ENCODE measurements at places on chromosomes 6 and 20. TPM values are rescaled to one million over a fixed set of nuclear protein-coding genes. Genes with fewer than 3 reads are reported as not detected.

CSE1L gene
- polyA plus RNA-seq = 65.6 TPM

DNA sequence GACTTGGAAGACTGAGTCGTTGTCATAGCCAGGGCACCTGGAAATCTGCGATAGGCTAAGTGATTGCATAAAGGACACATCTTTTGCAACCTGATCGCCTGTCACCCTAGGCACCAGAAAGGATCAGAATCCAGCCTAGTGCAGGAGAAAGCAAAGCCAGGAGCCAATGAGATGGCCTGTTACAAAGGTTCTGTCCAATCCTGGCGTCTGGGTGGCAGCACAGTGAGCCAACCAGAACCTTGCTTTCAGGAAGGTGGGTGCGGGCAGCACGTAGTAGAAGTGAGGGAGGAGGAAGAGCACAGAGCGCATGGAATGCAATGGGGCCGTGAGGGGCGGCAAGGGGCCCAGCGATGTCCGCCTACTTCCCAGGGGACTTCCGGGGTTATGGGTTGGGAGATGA lies 120.4 kb upstream of the GGTLC1 start:
- no peak for DNase-seq

DNA sequence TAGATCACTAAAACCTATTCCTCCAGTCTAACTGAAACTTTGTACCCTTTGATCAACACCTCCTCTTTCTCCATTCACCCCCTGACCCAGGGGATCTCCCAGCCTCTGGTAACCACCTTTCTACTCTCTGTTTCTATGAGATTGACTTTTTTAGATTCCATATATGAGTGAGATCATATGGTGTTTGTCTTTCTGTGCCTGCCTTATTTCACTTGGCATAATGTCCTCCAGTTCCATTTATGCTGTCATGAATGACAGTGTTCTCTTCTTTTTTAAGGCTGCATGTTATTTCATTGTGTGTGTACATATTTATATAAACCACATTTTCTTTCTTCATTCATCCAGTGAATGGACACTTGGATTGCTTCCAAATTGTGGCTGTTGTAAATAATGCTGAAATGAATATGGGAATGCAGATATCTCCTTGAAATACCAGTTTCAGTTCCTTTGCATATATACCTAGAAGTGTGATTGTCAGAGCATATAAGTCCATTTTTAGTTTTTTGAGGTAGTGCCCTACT lies 57.7 kb downstream of the DHX35 start:
- no peak for DNase-seq

DNA sequence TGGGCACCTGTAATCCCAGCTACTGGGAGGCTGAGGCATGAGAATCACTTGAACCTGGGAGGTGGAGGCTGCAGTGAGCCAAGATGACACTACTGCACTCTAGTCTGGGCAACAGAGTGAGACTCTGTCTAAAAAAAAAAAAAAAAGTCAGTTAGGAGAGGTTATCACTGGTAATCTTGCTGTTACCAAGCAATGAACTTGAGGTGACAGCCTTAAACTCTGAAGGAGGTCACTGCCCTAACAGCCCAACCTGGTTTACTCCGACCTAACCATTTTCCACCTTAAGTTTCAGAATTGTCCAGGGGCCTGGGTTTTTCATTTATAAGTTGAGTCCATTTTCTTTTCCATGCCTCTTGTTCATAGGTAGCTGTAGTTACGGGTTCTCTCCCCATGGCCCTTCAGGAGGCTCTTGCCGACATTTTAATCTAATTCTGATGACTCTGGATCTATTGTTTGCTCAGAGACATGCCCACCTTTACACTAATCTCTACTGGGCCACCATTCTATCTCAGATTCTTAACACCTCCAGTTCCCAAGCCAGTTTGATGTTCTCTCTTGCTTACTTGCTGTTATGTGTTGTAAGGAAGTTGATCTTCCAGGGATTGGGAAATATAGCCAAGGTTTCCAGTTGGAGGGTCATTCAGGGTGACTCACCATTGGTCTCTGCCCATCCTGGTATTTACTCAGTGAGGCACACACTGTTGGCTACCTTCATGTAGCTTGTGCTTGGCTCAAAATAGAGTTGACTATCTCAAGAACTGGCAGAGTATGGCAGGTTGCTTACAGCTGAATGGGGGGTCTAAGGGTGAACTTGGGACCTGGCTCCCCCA lies 29.1 kb downstream of the SHLD1 start:
- no peak for DNase-seq

FAXC gene
- polyA plus RNA-seq = 1.2 TPM

DNA sequence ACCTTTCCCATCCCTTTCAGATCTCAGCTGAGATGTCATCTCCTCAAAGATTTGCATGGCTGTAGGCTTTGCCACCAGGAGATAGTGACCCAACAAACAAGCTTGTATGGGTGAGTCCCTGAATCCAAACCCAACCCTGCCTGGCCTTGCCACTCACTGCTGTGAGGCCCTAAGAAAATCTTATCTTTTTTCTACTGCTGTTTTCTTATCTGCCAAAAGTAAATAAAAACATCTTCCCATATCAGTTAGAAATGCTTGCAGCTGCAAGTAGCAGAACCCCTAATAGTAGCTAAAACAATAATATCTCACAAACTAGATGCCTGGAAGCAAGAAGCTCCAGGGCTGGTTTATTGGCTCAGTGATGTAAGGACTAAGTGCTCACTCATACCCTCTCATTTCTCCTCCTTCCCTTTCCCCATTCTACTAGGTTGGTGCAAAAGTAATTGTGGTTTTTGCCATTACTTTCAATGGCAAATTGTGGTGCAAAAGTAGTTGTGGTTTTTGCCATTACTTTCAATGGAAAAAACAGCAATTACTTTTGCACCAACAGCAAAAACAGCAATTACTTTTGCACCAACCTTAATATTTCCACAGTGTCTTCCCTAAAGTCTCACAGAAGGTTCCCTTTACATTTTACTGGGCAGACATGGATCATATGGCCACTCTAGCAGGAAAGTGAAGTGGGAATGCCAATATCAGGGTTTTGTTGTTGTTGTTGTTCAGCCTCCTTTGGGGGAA lies 56.7 kb upstream of the PSMF1 start:
- no peak for DNase-seq

GRCh38 chr6:136921936-136922684 lies at the start of gene SLC35D3:
Gene SLC35D3 (plus strand): TSS chr6:136922301. CDS start chr6:136922429, 128 bp downstream.
- DNase-seq = no peak

DNA sequence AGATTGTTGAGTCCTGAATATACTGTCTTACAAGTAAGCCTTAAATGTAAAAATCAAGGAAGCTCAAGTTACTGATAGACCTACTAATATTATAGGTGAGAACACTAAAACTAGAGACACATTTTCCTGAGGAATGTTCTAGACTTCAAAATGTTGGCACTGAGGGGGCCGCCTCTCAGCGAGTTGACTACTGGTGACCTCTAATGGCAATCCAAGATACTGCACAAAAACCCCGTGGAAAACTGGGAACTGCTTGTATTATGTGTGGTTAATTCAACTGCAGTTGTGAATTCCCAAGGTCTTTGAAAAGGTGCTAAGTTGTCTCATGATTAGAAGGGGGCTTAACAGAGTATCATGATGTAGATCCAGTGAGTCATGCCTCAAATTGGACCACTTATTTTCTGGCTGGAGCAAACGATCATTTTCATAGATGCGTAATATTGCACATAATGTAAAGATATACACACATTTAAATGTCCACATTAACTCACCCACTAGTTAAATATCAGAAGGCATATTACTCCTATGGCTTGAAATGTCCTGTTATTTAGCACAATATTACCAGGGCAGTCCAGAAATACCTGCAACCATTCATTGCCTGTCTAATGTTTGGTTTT lies 336.2 kb downstream of the FOXA2 start:
- peak; percentile 25 for DNase-seq

POU5F1 gene
- polyA plus RNA-seq = 1.3 TPM

- no peak for DNase-seq
These were observed 1.0 kb downstream of the POU3F2 start for GRCh38 chr6:98835149-98836024.

DNA sequence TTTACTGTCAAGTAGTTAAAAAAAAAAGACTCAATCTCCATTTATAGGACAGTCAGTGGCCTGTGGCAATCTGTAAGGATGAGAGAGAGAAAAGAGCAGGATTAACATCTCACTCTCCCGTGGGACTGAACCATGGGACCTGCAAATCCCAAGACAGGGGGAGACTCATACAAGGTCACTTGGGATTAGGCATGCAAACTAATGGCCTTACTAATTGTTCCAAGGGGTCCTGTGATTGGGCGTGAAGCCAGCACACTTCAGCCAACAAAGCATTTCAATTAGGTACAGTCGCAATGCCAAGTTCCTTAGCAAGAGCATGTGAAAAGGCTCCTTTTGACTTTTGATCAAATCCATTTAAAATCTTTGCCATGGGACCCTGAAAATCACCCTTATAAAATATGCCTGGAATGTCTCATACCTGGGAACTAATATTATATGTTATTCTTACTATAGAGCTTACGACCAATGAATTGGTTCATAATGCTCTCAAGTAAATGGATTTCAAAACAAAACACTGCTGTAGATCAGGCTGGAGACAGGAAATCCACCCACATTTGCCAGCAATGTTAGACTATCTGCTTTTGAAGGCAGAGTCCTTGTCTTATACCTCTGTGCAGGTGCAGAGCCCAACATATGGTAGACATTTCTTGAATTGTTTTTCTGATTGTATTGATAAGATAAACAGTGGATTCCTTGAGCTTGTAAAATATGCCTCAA lies 412.5 kb downstream of the GJA1 start:
- no peak for DNase-seq

DNA sequence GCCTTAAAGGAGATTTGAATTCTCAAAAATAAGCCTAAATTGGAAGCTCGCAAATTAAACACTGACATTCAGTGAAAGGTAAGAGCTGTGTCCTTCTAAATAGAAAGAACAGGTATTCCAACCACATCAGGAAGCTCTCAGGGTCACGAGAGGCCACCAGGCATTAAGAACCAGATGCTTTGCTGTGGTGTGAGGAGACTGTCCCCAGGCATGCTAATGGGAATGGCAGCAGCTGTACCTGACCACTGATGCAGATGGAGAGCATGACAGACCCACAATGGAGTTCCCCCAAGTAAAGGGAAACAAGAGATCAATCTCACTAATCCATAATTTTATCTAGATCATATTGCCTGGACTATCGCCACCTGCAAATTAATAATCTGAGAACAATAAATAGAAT lies 658.9 kb upstream of the NOX3 start:
- DNase-seq = no peak

DNA sequence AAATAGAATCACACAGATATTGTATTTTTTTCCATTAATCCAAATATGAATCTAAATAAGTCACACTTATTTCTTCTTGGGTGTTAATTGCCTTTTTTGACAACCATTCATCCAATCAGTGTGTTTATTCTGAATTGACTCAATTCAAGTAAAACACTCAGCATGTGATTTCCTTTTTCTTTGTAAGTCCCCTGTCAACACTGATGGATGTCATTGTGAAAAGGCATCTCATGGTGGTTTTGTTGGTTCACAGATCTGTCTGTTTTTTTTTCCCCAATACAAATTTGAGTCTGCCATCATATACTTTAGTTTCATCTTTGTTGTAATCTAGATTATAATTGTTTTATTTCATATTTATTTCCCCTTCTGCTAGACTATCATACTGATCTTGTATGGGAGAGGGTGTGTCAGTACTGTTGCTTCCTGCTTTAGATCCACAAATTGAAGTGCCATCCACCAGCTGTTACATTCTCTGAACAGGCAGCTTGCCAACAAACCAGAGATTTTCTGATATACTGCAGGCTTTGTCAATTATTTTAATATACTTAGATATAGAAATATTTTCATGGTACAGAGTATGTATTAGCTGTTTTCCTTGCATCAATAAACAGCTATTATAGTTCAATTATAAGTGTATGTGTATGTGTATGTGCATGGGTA lies 64.2 kb upstream of the FLRT3 start:
- DNase-seq = no peak

SIGLEC1 gene
- polyA plus RNA-seq = 3.7 TPM

- DNase-seq = no peak
These were observed 52.2 kb upstream of the CD83 start for GRCh38 chr6:14065350-14065749.

GRCh38 chr6:167678102-167679101 lies 148.3 kb upstream of the AFDN start:
- DNase-seq = no peak

OR2J3 gene
- not detected for polyA plus RNA-seq

CCN2 gene
- 59.0 TPM for polyA plus RNA-seq

SLC22A3 gene
- not detected for polyA plus RNA-seq

DNA sequence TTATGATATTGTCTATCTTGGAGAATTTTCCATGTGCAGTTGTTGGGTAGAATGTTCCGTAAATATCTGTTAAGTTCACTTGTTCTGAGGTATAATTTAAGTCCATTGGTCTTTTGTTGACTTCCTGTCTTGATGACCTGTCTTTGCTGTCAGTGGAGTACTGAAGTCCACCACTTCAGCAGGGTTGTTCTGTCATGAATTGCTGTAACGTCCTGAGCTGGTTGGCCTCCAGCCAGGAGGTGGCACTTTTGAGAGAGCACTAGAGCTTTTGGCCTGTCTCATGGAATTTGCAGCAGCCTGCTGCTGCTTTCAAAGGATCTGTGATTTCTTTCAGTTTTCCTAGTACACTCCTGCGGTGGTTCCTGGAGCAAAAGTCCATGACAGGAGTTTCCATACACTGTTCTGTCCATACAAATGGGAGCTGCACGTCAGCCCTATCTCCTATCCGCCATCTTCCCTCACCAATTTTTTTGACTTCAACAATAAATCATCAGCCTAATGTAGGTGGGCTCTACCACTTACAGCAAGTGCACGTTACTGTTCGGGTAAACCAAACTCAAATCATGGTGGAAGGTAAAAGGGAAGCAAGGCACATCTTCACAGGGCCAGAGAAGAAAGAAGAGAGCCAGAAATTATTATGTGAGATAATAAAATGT lies 46.9 kb upstream of the TRERF1 start:
- DNase-seq = no peak

DNA sequence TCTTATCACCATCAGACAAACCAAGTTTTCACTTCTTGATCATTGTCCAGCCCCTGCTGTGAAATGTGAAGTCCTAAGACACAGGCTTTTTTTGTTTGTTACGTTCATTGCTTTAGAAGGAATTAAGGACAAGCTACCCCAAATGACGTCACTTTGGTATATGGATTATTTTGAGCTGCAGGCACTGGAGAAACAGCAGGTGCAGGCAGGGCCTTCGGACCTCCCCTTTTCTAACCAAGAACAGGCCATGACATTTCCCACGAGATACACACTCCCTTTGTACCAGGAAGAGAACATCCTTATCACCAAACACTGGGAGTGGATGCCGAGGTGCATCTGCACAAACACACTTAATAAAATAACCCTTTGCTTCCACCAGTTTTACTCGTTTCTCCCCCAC lies 418.0 kb upstream of the SULF2 start:
- DNase-seq = no peak

GRCh38 chr6:3211681-3212080 lies 15.8 kb downstream of the TUBB2B start:
- DNase-seq = no peak

Measured in muscle of arm (tissue), 14 donors.